Activated naive CD4-positive, alpha-beta T cell (primary cell): ENCODE measurements at places on chromosomes 6 and 20.

DNA sequence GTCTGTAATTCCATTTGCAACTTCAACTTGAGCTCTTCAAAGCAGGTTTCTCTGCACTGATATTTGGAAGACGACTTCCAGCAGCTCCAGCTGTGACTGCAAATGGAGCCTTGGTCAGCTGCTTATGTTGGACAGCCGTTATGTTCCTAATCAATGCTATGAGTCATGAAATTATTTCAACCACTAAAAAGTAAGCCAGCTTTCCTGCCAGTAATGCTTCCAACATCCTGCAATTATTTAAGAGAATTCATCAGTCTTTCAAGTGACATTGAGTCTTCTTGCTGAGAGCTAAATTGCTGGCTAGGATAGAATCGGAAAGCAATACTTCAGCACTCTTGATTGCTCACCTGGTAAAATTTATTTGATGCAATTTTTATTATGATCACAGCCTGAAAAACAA is 375.7 kb downstream of the MMUT start:
- DNase-seq = no peak

- DNase-seq = no peak
Measured at GRCh38 chr6:47603995-47604394, 94.4 kb upstream of the ADGRF4 start.

DNA sequence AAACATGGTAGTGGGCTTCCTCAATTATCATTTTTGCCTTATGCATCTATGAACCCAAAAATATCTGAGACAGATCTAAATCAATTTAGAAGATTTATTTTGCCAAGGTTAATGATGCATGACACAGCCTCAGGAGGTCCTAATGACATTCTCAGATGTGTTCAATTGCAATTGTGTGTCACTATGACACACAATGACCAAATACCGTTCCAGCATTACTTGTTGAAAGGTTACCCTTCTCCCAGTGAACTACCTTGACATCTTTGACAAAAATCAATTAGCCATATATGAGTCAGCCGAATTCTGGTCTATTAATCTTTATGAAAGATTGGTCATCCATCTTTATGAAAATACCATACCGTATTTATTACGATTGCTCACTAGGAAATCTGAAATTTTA is 592.5 kb upstream of the GJE1 start:
- DNase-seq = no peak

GRCh38 chr6:87102151-87102621 is 7.3 kb upstream of the CGA start:
- no peak for DNase-seq

- DNase-seq = no peak
Measured at GRCh38 chr6:34597605-34598353, 41.6 kb upstream of the SPDEF start.

- DNase-seq = no peak
Measured at GRCh38 chr6:166156942-166157341, 10.7 kb downstream of the TBXT start.

DNA sequence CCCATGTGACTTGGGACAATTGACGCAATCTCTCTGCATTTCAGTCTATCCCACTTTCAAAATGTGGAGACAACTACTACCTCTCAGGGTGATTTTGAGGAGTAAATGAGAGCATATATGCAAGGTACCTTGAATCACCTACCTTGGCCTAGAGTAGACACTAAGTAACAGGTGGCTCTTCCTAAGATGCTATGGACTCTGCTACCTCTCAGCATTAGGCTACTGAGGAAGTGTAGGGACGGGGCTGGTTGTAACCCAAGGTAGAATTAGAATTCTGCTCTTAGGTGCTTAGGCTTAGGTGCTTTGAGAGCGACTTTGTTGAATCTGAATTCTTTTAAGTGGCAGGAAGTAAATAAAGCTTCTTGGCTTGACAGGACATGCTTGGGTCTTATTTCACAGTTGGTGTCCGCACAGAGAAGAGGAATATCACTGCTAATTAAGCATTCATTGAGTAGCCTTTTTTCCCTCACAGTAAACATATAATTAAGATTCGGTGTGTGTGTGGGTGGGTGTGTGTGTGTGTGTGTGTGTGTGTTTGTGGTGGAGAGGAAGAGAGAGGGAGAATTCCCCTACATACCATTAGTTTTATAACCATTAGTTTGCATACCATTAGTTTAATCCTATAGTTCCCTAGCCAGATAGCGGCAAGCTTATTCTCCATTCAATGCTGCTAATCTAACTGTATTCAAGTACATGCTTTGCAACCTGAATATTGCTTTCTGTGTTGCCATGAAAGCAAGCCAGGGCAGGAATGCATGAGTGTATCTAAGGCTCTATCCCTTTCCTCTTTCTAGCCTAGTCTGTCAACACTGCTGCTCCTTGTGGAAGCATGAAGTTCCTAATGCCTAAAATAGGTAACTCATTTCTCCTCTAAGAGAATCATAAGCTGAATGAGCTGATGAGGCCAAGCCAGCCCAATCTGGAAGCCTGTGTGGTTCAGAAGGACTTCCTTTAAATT is 112.5 kb downstream of the IPCEF1 start:
- no peak for DNase-seq

DNA sequence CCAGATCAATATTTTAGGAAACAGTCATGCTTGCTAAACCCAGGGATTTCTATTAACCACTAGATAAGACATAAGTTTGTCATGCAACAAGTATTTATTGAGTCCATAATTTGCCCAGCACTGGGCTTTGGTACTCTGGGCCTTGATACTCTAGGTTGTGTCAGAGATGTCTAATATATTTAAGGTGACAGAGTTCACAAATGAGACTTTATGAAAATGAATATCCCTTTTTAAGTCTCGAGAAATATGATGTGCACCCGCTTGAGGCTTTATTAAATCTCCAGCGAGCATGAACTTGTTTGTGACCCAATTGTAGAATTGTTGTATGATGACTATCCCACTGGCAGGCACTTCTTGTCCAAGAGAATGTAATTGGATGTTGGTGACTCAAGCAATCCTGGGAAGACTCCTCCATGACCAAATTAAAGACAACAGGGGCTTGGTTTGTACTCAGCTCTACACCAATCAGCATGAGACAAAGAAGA is 109.2 kb downstream of the ESR1 start:
- DNase-seq = no peak

- no peak for DNase-seq
Measured at GRCh38 chr6:166750108-166750793, 123.2 kb upstream of the RPS6KA2 start.

DNA sequence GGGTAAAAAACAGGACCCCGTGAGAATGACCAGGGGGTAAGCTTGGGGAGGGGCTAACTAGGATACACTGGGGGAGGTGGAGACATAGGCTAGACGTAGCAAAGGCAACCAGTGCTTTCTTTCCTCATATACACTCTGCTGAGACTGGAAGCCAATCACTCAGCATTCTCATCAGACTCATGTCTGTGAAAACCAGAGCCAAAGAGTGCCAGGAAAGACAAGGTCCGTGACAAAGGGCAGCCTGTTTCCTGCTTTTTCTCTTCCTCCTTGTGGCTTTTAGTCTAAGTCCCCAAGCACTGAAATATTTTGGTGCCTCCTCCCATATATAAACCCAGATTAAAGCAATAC is 97.9 kb upstream of the NEDD9 start:
- no peak for DNase-seq

- DNase-seq = no peak
Measured at GRCh38 chr6:73929405-73929804, 233.4 kb downstream of the CD109 start.

DNA sequence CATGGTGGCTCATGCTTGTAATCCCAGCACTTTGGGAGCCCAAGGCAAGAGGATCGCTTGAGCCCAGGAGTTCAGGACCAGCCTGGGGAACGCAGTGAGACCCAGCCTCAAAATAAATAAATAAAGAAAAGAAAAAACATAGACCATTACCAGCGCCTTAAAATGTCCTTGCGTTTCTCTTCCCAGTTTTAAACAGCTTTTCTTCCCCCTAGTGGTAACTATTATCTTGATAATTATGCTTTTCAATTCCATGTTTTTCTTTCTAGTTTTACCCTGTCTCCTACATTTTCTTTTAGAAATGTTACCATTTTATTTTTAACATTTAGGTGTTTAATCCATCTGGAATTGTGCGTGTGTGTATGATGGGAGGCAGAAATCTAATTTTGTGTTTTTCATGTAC is 24.4 kb downstream of the DNAH8 start:
- DNase-seq = no peak

DNA sequence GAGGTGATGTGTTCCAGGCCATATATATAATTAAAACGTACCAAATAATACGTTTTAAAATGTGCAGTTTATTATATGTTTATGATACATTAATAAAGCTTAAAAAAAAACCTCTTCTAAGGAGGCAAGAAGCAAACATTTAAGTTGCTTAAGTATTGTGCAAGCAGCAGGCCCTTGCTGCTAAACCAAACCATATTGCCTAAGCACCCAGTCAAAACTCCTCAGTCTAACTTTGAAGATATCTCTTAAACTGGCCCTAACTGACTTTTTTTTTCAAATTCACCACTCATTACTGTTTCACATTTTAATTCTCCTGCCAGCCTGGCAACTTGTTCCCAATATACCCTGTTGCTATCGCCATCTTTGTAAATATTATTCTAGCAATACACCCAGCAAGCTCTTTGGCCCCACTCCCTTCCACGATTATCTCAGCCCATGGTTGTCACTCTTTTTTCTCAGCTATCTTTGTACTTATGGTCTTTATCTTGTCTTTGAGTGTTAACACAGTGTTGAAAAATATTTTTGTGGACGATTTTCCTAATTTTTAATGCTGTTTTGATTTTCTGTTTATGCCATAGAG is 60.9 kb downstream of the C6orf58 start:
- no peak for DNase-seq

- DNase-seq = no peak
Measured at GRCh38 chr6:63804381-63804956, 168.9 kb downstream of the PHF3 start.

GRCh38 chr6:85464260-85464644 is 14.4 kb downstream of the NT5E start:
- DNase-seq = no peak

DNA sequence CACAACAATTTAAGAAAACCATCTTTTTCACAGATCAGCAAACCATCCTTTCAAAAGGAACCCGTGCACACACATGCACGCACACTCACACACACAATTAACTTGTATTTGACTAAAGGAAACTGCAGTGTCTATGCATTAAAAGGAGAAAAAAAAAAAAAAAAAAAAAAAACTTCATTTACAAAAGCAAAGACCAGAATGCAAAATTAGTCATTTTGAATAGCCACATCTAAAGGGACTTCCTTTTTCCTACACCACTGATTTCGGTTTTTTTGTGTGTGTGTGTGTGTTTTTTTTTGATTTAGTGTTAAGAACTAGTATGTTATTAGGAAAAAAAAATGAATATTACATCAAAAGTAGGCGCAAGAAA is 6.3 kb downstream of the ZMYND8 start:
- no peak for DNase-seq

DNA sequence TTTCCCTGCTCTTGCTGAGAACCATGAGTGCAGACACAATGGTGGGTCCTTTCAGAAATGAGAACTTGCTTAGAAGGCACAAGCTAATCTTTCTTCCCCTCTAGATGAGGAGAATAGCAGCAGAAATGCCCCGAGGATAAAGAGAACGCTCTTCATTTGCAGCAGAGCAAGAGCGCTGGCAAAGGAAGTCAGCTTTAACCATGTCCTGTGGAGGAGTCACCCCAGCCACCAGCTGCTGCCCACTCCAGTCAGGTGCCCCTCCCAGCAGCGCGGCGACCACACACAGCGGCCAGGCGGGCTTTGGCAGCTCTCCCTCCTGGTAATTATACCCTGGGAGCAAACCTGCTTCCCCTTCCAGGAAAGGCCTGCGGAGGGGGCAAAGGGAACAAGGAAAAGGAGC is 42.4 kb upstream of the EMILIN3 start:
- DNase-seq = no peak

- DNase-seq = no peak
Measured at GRCh38 chr20:62800314-62801259, 4.0 kb upstream of the OGFR start.

DNA sequence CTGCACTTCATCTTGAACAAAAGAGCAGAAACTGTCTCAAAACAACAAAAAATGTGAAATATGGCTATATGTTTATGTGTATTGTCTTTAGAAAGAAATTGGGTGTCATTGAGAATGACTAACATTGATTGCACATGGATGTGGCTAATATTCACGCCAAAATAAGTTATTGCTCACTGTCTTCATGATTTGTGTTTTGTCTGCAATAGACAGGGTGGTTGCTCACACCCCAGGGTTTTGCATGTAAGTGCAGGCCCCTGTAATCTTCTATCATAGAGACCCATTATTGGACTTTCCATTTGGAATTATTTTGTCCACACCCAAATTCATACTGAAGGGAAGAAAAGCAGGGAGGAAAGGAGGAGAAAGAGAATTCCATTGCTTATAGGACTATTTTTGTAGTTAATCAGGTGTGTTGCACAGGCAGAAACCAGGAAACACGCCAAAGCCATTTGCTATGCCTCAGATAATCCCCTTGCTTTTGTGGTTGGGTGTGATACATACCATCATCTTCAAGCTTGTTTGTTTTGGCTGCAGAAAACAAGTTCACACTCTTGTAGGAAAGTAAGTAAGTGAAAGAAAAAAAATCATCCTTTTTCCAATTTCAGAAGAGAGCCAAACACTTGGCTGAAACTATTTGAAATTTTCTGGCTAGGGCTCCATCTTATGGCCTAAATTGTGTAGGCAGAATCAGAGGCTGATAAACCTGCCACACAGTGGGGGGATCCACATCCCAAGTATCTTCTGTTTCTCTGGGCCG is 214.1 kb downstream of the COL12A1 start:
- DNase-seq = no peak

DNA sequence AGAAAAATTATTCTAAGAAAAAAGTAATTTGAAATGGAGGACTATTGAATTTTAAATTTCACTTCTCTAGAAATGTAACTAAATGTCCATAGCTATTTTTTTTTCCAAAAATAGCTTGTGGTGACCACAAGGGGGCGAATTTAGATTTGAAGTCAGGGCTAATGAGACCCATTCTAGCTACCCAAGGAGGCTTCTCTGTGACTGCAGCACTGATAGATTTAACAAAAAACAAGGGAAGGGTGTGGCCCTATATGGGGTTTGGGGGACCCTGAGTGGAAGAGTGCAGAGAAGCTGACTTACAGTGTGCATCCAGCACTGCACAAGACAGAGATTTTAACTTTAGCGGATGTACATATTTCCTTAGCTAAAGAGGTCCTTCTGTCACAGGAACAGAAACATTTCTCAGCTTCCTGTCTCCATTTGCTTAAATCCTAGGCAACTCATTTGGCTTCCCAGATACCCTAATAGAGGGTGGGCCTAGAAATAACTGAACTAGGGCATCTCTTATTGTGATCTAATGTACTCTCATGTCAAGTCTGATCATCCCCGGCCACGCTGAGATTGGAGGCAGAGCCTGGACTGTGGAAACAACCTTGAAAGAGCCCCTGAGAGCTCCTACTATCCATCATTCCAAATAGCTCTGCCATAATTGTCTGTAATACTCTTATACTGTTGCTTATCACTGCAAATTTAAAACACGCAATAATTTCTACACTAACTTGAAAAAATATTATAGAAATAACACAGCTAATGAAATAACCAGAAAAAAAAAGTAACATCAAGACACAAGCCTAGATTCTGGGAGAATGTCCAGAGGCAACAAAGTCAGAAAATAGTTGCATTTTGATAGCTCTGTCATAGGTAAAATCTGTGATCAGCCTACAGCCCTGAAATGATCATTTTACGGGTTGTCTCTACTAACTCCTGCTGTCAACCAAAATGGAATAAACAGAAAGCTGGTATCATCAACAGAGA is 93.6 kb downstream of the SNAP91 start:
- DNase-seq = no peak
